ENCODE measurements at places on chromosomes 3 and 15. TPM values are rescaled to one million over a fixed set of nuclear protein-coding genes. Genes with fewer than 3 reads are reported as not detected.

GRCh38 chr3:101809178-101810021 is 30.4 kb downstream of the NXPE3 start:
- no peak for DNase-seq

GRCh38 chr3:135229018-135229495 is 434.0 kb downstream of the EPHB1 start:
- DNase-seq = no peak

DNA sequence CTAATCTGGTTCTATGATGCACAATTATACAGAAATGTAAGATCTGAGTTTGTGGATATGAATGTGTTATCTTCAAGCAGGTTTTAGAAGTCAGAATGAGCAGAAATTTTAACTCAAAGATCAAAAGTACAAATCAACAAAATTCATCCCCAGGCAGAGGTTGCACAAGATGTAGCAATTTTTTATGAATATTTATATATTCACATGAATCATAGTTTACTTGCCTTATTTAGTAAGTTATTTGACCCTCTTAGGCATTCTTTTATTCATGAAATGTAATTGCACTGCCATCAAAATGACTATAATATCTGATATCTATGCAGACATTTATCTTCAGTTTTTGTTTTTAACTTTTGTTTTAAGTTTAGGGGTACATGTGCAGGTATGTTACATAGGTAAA is 103.1 kb upstream of the DAZL start:
- DNase-seq = no peak

The PLA2G4D gene
- not detected for total RNA-seq

The RASGRP1 gene
- 4.4 TPM for total RNA-seq

The NCK1 gene
- total RNA-seq = 31.0 TPM

- no peak for DNase-seq
Measured at GRCh38 chr15:100803171-100803440, 76.5 kb upstream of the ALDH1A3 start.

- no peak for DNase-seq
Measured at GRCh38 chr3:44045476-44046275, 196.0 kb upstream of the TOPAZ1 start.

DNA sequence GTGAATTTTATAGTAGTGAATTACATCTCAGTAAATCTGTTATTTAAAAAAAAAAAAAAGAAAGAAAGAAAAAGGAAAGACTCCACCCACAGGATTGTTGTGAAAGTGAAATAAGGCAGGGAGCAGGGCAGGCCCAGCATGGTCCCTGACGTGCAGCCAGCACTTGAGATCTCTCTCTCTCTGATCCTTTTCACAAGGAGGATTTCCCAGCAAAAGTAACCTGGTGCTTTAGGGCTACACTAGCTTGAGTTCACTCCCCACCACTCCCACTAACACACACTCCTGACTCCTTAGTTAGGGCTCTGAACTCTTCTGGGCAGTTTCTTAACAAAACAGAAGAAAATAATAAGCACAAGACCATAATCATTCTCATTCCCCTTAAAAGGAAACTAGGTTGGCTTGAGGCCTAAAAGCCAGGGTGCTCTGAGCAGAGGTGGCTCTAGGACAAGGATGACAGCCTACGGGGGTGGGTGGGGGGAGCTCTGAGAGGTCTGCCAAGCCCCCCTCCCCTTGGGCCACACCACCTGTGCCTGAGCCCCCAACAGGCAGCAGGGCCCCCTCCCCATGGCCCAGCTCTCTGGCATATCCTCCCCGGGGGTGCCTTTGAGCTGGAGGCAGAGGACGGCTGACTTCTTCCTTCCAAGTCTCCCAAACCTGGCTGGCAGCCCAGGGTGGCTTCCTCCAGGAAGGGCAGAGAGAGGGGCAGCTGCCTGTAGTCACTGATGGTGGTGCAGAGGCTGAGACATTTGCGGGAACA is 856 bp downstream of the TMEM40 start:
- no peak for DNase-seq

The ITPR1 gene
- 21.3 TPM for total RNA-seq

GRCh38 chr15:76711351-76711827 is 193.8 kb downstream of the SCAPER start:
- DNase-seq = no peak

DNA sequence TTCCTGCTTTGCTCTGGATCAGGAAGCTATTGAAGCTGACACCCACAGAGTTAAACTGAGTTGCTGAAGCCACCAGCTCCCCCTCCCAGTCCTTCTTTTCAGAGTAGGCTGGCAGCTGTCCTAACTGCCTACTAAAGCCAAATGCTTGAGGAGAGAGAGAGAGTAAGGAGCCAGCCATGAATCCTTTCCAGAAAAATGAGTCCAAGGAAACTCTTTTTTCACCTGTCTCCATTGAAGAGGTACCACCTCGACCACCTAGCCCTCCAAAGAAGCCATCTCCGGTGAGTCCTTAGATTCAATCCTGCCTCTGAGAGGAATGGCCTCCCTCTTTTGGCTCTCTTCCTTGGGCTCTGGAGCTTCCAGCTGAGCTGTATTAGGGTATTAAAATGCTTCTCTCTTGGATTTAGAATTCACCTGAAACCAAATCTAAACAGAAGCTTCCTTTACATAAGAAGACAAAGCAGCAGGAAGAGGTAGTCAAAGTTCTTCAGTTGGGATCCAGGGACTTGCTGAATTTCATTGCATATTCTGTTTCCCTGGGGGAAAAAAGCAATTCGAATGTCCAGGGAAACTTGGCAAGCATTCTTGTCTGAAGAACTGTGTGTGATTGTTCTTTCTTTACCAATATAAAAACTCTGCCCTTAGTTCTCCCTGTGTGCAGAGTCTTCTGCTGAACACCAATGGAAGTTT is at the start of gene SLC15A2:
Gene SLC15A2, plus strand, starts transcription at position 101 of the 690 bp plus-strand sequence. Its CDS starts 76 bp downstream, at position 177.
- no peak for DNase-seq

The LXN gene
- 42.6 TPM for total RNA-seq

DNA sequence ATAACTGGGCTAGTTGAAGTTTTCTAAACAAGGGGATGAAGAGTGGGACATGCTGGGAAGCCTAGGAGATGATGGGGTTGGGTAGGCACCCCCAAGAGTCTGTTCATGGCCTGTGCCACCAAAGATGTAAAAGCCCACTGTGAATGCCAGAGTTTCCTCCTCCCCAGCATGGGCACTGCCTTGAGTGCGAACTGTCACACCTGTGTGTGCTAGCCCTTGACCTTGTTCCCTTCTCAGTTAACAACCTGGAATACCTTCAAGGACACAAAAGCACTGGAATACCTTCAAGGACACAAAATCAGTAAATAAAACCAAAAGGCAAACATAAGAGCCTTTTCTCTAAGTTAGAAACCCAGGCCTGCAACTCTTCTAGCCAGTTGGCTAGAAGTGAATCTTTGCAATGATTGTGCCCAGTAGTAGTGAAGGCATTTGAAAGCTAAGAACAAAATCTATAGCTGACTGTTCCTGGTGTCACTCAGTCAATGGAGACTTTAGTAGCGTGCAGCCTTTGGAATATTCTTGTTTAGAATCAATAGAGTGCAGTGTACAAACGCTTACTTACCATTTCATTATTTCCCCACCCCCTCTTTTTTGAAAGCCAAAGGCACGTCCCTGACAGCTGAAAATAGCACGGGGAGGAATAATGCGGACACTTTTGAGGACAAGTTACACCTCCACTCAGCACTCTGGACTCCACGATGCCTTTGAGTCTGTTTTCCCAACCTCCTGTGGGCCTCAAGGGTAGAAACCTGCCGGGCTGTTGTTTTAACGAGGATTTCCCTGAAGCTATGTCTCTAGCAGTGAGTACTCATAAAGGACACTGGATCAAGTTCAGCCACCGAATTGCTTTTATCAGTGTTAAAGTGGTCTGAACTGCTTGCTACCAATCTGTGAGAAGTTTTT is 24.2 kb downstream of the PSMD6 start:
- DNase-seq = no peak

DNA sequence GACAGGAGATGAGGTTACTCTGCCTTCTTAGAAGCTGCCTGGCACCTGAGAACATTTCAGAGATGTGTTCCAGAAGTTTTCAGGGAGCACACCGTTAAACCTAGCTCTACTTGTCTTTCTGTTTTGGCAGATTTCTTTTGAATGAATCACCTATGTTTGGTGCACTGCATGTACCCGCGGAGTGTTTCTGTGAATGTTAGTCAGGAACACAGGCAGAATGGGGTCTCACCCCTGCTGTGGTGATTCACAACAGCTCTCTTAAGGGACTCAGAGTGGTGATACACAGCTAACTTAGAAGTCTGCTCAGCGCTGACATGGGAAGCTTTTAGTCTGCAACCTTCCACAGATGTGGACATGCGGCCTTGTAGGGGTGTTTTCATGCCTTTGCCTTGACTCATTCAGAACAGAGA is 24.0 kb downstream of the TSEN2 start:
- DNase-seq = no peak

GRCh38 chr3:47273564-47273963 is 9.0 kb downstream of the KIF9 start:
- DNase-seq = no peak

The TLR9 gene
- 0.16 TPM for total RNA-seq

The SLC12A1 gene
- total RNA-seq = 0.14 TPM

The ATP13A5 gene
- not detected for total RNA-seq

DNA sequence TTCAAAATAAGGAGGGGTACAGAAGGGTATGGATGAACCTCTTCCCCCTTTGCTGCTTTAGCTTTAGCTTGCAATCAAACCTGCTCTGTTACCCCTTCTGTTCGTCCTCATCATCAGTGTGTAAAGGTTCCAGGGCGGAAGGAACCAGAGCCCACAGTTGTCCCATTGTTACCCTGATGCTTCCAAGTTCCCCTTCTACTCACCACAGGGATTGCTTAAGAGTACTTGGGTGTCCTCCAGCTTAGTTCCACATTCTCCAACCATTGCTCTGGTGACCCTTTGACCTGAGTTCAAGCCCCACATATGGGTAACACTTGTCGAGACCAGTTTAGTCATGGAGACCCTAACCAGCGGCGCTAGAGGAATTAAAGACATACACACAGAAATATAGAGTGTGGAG is 1080.1 kb upstream of the ALCAM start:
- no peak for DNase-seq

The PSTPIP1 gene
- not detected for total RNA-seq

The TWF2 gene
- total RNA-seq = 30.6 TPM

The FOXB1 gene
- total RNA-seq = not detected

DNA sequence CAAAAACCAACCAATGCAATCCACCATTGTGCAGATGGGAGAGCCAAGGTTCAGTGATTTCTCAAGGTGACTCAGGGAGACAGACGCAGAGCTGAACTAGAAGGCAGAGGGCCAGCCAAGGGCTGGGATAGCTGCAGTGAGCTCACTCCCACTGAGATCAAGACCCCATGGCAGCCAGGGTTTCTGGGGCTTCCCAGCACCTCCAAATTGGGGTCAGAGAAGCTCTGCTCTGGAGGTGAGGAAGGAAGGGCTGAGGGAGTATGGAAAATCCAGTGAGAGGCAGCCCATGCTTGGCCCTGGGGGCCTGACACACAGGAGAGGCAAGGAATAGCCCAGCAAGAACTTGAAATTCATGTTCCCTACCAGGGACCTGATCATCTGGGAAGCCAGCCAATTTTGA is 61.0 kb downstream of the ISG20 start:
- no peak for DNase-seq

GRCh38 chr3:33260104-33260503 is 17.1 kb upstream of the FBXL2 start:
- DNase-seq = no peak

DNA sequence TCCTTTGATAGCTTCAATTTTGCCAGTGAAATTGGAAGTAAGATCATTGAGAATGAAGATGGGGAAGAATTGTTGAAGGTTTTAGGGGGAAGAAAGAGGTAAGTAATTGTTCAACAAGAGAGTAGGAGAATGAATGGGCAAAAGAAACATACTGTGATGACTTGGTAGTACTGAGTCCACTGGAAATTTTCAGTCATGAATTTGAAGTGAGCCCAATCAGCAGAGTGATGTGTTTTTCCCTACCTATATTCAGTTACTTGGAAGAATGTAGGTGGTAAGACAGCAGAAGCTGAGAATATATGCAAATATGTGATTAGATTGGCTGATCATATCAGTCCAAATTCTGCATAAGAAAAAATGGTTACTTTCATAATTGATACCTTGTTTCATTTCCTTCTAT is 569.6 kb downstream of the AGBL1 start:
- no peak for DNase-seq

- DNase-seq = no peak
Measured at GRCh38 chr3:37386627-37387230, 212.3 kb upstream of the LRRFIP2 start.

DNA sequence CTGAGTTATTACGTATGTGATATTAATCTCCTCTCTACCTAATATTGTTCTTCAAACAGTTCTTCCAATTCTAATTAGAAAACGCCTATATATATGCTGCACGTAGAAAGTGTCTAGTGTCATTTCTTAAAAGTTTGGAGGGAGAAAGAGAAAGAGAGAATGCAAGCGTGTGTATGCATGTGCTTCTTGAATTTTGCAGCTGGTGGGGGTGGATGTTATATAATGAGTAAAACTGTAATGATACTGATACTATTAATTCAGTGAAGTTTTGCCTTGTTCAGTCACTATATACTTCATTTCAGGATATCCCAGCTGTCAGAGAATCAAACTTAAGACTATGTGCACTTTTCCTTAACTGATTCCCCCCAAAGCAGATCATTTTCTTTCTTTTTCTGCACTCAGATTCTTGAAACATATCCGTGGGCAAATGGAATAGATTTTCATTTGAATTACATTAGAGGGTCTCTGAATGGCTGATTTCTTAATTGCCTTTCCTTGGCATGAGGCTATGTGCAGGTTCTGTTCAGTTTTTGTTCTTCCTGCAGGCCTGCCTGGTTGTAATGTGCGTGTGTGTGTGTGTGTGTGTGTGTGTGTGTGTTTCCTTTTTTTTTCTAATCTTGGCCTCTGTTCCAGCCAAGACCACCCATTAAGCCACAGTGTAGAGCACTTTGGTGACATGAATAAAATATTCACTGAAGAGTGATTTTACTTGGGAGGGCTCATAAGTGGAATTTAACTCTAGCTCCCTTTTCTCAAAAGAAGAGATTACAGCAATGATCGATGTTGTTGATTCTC is 617.5 kb downstream of the RBMS3 start:
- DNase-seq = no peak

DNA sequence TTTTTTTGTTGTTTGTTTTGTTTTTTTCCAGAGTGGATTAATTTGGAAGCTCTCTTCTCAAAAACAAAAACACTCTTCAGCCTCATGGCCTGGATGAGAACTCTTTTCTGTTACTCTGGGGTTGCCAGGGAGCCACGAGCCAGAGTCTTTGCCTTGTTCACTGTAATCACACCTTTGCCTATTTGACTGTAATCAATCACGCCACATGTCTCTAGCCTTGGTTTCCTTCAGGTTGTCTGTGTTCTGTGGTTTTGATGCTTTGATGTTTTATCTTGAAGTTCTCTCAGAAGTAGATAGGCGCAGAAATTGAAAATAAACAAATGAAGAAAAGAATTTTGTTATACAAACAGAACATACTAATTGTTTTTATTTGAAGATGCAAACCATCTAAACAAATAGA is 62.3 kb upstream of the IGF1R start:
- DNase-seq = no peak

GRCh38 chr3:63064209-63064755 is 189.1 kb upstream of the CADPS start:
- no peak for DNase-seq

DNA sequence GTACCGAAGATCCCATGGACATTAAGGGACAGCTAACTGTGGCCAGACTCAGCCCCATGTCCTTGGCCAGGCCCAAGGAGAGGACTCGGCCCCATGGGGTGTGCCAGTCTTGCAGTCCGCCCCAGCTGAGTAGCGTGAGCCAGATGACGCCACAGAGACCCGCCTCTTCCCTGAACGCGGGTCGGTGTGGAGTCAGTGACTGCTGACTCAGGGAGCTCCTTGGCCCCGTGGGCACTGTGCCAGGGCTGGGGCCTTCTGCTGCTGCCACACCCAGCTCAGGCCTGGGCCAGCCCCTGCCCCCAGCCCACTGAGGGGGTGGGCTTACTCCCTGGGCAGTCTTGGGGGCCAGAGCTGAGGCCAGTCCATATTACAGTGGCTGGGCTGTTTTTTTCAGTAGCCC is 52.8 kb downstream of the PLXNA1 start:
- no peak for DNase-seq

The ZIC4 gene
- not detected for total RNA-seq

Data from mesothelial cell of epicardium (in vitro differentiated cells).